ENCODE measurements at places on chromosomes 7 and 10.

- DNase-seq: no peak
Observed at GRCh38 chr7:24381894-24382505, 98.0 kb downstream of the NPY start.

- no peak for DNase-seq
Observed at GRCh38 chr7:45482451-45482850, 91.7 kb upstream of the ADCY1 start.

- DNase-seq: peak; percentile 39
Observed at GRCh38 chr10:92239600-92240288, 51.1 kb downstream of the CPEB3 start.

GRCh38 chr7:26360650-26361049 lies 69.0 kb downstream of the SNX10 start:
- no peak for DNase-seq

DNA sequence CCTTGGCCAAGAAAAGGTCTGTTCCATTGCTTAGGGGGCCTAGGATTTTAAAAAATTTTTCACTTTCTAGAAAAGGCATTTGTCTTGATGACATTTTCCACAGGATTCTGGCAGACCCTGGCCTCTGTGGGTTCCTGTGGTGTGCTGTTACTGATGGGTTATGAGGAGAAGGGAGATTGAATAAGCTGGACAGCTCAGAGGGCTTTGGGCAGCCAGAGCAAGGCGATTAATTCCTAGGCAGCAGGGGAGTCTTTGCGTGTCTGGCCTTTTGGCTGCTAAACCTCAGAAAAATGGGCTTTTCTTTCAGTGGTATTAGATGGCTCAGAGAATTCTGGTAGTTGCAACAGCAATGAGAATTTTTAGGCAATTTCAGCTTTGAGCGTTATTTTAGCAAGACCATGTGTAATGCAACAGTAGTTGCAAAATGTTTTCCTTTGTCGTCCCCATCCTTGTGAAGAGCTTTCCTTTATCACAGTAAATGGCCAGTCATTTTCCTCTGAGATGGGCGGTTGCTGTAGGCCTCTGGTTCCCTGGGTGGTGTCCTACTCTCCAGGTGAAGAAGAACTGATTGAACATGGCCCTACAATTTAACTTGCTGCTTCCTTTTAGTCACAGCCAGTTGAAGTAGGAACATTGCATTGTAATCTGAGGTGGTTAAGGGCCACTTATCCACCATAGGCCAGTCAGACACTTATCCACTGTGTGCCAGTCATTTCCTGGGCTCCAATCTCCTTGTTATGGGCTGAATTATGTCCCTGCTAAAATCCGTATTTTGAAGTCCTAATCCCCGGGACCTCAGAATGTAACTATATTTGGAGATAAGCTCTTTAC lies 43.2 kb downstream of the SH2D4B start:
- DNase-seq: no peak

- DNase-seq: no peak
Observed at GRCh38 chr7:147635288-147635687, 955.3 kb upstream of the C7orf33 start.

- DNase-seq: no peak
Observed at GRCh38 chr10:84179059-84179710, 5.6 kb downstream of the GPR15LG start.

All from nucleus accumbens (tissue), 56 donors.